IPS DF 19.7 (cell line): ENCODE measurements at places on chromosomes 16 and 17.

- DNase-seq: no peak
These were observed 5.2 kb downstream of the ITPRIPL2 start for GRCh38 chr16:19118938-19119431.

DNA sequence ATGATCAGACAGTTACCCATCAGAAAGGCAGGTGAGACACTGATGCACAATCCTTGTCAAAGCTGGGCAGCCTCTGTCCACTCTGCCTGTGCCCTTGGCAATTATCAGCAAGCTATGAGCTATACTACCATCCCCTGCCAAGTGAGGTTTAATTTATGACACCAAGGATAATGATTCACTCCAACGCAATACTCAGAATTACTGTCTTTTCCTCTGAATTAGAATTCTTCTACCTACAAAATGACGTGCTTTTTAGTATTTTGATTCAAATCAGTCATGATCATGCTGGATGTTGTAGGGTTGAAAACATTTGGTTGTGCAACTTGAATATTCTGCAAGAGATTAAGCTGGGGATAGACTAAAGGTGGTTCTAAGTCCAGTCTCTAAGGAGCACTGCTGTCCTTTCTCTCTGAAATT is 116.8 kb upstream of the SOX9 start:
- DNase-seq: no peak

DNA sequence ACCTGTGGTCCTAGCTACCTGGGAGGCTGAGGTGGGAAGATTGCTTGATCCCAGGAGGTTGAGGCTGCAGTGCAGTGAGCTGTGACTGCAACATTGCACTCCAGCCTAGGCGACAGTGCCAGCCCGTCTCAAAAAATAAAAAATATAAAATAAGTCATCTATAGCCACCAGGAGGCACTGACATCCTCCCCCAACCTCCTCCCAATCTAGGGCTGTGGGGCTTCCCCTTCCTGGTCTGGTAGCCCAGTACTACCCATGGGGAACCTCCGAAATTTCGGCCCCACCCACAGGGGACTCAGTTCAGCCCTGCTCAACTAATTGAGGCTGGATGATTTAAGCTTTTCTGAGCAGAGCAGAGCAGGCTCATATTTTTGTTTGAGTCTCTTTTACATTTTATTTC is 3.2 kb downstream of the ZSCAN10 start:
- no peak for DNase-seq

- DNase-seq: no peak
These were observed 870 bp upstream of the ZC3H7A start for GRCh38 chr16:11797957-11798299.

GRCh38 chr17:68700421-68700820 is 99.3 kb upstream of the FAM20A start:
- DNase-seq: no peak

DNA sequence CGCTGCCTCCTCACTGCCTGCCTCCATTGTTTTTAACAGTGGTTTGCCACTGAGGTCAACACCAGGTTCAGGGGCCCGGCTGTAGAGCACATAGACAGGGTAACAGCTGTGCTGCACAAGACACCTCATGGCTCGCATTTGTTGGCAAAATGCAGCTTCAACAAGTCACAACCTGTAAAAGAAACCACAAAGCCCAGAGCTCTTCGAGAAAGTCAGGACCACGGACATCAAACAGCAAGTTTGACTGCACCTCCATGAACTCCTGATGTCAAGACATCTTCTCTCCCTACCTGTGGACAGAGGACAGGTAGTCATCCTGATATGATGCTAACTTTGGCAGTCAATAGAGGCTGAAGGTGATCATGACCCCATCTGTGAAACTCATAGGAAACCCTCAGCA is 142.4 kb upstream of the SOX9 start:
- no peak for DNase-seq

DNA sequence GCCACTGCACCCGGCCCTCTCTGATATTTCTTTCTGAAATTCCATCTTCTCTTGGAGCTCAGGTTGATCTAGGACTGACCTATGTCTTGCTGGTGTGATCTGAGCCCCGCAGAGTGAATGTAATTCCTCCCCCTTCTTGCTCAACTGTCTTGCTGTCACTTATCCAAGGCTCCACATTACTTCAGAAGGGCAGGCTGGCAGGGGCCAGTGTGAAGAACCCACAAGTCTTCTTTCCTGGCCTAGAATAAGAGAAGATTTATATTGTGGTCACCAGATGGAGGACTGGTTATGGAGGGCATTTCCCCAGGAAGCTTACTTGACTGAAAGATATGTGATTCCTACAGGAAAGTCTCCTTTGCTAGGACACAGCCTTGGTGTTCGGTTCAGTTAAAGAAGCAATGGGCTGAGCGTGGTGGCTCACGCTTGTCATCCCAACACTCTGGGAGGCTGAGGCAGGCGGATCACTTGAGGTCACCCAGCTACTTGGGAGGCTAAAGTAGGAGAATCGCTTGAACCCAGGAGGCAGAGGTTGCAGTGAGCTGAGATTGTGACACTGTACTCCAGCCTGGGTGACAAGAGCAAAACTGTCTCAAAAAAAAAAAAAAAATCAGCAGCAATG is 13.4 kb downstream of the ITGAL start:
- DNase-seq: no peak

DNA sequence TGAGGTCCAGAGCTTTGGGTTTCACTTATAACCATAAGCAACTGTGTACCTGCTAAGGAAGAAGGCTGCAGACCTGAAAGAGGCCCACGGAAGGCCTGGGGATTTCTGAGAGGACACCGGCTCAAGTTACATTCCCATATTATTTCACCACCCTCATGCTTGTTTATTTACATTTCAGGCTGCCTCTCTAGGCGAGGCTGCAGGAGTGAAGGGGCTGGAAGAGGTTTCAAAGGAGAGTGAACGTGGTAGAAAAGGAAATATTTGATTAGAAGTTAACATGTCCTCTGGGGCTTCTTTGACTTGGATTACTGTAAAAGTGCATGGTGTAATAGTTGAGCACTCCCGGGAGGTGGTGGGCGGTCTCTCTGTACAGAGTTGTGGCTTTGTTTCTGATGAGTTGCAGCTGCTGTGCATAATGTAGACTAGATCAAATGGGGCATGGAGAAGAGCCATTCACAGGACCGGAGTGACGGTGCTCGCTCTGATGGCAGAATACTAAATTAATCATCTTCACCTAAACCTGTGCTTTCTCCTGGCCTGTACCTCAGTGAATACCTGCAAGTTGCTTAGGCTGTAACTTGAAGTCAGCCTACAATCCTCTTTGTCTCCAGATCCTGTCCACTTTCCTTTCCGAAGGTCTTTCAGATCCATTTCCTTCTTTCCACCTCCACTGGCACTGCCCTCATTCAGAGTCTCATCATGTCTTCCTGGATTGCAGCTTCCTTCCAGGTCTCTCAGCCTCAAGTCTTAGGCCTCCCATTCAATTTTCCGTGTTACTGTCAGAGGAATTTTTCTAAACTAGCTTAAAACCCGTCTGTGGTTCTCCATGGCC is 1.9 kb upstream of the CPD start:
- DNase-seq: no peak
